Inflammatory macrophage treated with lipopolysaccharide for 4 hours (primary cell): ENCODE measurements at places on chromosomes 12 and 14.

DNA sequence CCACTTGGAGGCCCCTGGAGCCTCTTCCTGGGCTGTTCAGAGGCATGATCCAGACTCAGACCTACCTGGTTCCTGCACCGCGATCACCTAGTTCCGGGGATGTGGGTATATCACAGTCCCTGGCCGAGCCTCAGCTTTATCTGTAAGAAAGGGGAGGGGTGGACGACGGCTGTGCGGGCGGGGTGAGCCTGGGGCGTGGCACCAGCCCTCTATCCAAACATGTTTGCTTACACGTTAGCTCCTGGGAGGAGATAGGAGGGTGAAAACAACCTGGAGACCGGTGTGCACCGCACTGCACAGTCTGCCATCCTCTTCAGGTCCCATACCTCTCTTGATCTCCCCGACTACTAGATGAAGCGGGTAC lies 1.2 kb downstream of the ANKRD9 start:
- DNase-seq, result no peak

DNA sequence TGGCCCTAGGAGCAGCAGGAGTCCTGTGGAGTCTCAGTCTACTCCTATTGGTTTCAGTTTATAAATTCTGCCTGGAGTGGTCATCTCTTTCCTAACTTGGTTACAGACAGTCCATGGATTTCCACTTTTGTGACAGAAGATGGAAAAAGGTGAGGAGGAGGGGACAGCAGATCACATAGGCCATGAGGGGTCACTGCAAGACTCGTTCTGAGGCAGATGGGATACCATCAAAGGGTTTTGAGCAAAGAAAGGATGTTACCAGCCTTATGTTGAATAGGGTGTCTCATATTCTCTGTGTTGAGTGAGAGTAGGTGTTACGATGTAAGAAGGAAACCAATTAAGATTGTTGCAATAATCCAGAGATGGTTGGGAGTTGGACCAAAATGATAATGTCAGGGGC lies 15.3 kb downstream of the PDE3A start:
- no peak for DNase-seq

DNA sequence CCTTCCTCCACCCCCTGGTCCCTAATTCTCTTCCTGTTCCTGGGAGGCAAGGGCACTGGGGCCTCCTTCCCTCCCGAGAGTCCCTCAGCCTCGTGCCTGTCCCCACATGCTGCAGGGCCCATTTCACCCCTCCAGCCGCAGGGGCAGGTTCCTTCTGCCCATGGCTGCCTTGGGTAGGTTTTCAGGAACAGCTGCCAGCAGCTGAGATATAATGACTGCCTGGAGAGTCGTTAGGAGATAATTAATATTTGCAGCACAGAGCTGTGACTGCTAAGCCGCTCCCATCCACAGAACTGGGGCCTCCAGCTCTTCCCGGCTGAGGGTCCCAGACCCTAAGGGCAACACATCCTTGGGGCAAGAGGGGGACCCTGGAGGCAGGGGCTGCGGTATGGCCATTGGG lies 211.9 kb upstream of the LHX5 start:
- no peak for DNase-seq

DNA sequence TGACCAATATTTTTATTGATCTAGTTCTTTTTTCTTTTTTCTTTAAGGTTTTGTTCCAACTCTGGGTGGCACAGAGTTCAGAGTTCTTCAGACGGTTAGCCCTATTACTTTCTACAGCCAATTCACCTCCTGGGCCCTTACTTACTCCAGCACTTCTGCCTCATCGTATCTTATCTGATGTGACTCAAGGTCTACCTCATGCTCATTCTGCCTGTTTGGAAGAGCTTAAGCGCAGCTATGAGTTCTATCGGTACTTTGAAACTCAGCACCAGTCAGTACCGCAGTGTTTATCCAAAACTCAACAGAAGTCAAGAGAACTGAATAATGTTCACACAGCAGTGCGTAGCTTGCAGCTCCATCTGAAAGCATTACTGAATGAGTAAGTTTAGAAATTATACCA lies 64.7 kb downstream of the VEZT start:
- no peak for DNase-seq

- no peak for DNase-seq
These were observed 80.3 kb downstream of the NKX2-1 start for GRCh38 chr14:36439766-36440165.

DNA sequence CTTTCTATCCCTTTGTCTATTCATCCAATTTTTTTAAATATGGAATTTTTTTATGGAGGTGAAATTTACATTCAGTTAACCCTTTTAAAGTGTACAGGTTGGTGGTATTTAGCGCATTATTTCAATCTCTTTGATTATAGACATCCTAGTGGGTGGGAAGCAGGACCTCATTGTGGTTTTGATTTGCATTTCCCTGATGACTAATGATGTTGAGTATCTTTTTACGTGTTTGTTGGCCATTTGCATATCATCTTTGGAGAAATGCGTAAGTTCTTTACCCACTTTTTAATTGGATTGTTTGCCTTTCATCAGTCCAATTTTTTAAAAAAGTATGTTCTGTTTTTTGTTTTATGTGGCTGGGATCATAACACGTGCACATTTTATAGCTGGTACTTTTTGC lies 20.8 kb downstream of the PAPLN start:
- peak; percentile 33 for DNase-seq

DNA sequence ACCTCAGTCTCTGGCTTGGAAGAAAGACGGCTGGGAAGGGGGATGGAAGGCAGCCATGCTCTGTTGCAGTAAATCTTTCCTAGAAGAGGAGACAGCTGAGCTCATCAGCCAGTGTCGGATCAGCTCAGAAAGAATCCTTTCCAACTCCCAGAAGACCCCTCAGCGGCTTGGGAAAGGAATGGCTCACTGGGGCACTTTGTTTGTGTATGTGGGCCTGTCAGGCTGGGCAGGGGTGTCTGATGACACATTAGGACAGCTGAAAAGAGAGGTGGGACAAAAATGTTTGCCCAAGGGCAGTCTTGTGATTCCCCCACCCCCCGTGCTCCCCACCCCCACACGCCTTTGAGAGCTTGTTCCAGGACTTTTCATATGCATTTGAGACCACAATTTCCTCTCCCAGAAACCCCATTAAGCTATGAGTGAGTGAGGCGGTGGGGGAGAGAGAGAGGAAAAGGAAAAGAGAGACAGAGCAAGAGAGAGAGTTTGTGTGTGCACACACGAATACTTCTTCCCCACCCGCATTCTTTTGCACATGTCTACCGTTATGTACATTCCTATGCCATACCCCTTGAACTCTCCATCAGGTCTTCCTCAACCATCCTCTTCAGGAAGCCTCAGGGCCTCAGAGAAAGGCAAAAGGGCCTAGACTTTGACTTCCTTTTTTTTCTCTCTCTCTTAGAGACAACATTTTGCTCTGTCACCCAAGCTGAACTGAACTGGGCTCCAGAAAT lies 198.9 kb downstream of the ZFP36L1 start:
- DNase-seq, result peak; percentile 30

DNA sequence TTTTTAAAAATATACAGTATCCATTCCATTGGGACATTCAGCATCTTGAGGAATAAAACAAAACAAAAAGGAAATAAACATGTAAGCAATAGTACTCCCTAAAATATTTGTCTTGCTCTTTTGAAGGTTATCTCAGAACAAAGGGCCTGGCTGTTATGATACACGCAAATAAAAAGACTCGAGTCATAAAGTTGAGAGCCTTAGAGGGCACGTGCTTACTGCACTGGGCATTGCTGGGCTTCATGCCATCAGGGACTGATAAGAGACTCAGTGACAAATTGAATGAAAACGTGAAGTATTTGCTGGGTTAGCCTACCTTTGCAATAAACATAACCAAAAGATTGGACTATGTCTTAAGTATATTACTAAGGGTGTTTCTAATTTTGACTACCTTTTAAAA lies 118.9 kb downstream of the SLC35F4 start:
- no peak for DNase-seq

GRCh38 chr12:59046763-59047534 lies 126.6 kb upstream of the LRIG3 start:
- DNase-seq, result no peak

- peak; percentile 56 for DNase-seq
These were observed 9.2 kb upstream of the LYZ start for GRCh38 chr12:69338936-69339335.

DNA sequence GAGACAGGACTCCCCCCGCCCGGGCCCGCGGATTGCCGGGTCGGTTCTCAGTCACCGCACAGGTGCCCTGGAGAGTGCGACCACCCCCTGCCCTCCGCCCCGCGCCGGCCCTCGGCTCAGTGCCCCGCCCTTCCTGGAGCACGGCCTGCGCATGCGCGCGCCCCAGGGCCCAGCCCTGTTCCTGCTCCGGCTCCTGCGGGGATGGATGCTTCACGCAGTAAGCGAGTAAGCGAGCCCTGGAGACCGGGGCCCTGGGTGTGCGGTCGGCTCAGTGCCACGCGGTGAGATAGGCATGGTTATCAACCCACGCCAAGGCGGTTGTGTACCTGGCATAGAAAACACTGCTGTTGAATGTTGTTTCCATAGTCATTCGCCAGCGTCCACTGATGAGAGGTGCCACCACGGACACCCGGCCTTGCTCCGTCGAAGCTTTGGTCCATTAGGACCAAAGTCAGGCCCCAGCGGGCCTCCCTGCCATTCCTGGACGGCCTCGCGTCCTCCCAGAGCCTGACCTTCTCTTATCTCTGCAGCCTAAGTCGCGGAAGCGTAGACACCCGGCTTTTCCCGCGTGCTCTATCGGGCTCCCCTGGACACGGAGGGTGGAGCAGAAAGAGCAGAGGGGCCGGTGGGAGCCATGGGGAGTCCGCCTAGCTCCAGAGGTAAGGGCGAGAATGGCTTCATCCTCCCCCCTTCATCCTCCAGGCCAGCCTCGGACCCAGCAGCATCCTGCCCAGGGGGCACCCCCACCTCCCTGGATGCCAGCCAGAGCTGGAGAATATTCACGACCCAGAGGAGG lies 90.6 kb downstream of the PAPOLA start:
- DNase-seq, result peak; percentile 24

- DNase-seq, result no peak
These were observed 19.5 kb upstream of the PPFIBP1 start for GRCh38 chr12:27504507-27504906.

DNA sequence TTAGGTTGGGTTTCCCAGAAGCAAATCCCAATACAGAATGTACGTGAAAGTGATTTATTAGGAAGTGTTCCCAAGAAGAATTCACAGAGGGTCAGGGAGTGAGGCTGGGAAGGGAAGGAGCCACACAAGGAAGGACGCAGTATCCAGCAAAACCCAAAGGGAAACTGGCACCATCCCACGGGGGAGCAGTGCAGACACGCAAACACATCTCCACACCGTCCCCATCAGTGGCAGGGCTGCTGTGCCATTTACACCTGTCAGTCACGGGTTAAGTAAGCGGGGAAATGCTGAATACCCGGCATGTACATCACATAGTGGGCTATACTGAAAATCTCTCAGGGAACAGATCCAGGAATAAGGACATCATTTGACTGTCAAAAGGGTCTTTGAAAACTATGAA lies 93.9 kb downstream of the SLC38A1 start:
- DNase-seq, result no peak

DNA sequence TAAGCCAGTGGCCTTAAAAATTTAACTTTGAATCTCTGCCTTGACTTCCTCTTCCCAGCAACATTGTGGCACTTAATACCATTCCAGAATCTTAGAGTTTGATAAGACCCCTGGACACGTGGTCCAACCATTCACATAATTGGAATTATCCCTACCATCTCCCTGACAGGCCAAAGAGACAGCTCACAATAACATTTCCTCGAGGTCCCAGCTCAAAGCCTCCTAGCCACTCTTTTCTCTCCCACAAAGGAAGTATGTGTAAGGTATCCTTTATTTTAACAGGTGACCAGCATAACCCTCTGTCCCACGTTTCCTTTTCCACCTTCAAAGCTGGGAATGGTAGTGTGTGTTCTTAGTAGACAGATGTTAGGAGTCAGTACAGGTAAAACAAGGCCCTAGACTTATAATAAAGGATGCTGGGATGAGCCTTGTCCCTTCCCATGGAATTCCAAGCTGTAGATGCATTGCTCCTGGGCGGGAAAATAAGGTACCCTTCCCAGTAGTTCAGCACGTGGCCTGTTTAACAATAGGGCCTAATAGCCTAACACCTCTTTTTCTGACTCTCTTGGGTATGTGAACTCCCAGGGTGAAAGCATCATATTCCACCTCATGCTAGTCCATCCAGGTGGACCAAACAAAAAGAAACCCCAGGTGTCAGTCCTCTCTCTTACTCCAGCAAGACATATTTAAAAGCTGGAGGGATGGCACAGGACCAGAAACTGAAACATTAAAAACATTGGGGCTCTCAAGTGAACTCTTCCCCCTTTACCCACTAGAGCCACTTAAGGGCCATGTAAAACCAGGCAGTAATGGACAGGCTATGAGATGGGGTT lies 37.5 kb upstream of the COL2A1 start:
- no peak for DNase-seq

DNA sequence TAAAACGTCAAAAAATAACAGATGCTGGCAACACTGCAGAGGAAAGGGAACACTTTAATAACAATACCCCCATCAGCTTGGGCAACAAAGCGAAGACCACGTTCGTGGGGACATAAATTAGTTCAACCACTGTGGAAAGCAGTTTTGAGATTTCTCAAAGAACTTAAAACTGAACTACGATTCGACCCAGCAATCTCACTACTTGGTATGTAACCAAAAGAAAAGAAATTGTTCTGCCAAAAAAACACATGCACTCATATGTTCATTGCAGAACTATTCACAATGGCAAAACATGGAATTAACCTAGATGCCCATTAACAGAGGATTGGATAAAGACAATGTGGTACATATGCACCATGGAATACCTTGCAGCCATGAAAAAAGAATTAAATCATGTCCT lies 81.2 kb upstream of the RAP1B start:
- no peak for DNase-seq

- DNase-seq, result no peak
These were observed 218.1 kb downstream of the MSRB3 start for GRCh38 chr12:65496617-65497016.

DNA sequence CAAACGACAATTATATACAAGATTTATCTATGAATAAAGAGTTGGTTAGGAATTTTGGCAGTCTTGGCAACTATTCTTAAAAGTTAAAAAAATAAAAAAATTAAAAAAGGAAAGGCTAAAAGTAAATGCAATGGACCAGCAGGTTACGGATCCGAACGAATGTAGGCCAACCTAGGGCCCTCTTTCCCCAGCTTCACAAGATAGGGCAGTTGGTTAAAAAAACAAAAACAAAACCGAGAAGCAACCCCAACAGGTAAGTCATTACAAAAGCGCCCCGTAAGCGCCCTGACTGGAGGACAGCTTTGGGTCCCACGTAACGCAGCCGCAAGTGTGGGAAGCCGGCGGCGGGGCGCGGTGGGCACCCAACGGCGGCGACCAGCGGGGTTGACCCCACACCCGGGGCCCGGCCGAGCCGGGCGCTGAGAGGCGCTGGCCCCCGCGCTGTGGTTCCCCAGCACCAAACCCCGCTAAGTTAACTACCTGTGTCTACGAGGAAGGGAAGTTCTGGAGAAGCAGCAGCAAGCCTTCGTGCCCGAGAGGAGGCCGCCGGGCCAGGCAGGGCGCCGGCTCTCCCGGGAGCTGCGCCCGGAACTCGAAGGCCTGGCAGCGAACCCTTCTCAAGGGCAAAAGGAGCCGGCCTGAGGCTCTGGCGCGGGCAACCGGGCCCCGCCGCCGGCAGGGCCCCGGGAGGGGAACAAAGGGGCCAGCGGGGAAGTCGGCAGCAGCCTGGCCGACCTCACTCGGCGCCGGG lies 882 bp downstream of the HECTD1 start:
- DNase-seq, result peak; percentile 38

GRCh38 chr14:68643673-68644072 lies 149.2 kb downstream of the ZFP36L1 start:
- DNase-seq, result no peak

GRCh38 chr14:49999146-49999761 lies 106.4 kb downstream of the ARF6 start:
- DNase-seq, result peak; percentile 91
